ENCODE measurements at places on chromosomes 12 and 14. TPM values are rescaled to one million over a fixed set of nuclear protein-coding genes. Genes with fewer than 3 reads are reported as not detected.

Gene CLEC14A
- total RNA-seq, result 18.9 TPM

DNA sequence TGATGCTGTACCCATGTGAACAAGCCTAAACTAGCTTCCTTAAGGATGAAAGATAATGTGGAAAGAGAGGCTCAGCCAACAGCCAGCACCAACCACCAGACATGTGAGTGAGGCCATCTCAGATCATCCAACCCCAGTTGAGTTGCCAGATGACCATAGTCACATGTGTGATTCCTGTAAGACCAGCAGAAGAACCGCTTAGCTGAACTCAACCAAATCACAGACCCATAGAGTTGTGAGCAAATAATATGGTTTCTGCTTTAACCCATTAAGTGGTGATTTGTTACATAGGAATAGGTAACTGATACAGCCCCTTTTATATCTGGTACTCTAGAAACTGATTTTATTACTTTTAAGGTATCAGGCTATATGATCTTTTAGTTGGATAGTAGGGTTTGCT lies 17.6 kb upstream of the ELK3 start:
- H3K27me3 ChIP-seq, result no peaks in the 10 kb centered on the region
- no peak for DNase-seq
- H3K27ac ChIP-seq, result no peak overlapping the region
- no peak overlapping the region for H3K4me3 ChIP-seq

DNA sequence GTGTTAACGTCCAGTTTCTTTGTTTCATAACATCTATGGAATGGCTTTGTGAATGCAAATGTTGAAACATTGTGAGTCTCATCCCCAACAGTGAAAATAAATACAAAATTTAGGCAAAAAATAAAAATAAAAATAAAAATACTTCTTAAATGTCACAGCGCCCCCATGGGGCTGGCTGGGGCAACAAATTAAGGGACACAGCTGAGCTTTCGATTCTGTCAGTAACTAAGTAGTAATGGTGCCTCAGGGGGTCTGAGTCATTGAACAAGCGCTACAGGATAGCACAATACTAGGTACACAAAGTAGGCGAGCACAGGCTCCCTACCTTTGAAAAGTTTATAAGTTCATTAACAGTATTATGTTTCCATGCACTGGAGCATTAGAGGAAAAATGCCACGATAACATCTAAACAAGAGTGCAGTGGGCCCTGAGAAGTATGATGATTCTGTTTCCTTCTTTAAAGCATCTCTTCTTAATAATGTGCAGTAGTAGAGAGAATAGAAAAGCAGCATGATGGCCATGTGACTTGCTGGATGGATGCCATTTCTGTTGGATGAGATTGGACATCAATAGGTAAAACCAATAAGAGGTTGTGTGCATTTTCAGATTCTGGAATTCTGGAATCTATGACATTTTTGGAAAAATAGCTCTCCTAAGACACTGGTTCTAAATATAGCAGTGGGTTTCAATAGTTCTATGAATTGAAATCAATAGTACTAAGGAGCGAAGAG lies 667.2 kb downstream of the DIO2 start:
- no peaks in the 10 kb centered on the region for H3K27me3 ChIP-seq
- DNase-seq, result no peak
- no peaks in the 10 kb centered on the region for H3K36me3 ChIP-seq
- no peak overlapping the region for H3K27ac ChIP-seq
- no peak overlapping the region for H3K4me3 ChIP-seq

GRCh38 chr12:45887544-45887943 lies 102.8 kb downstream of the SCAF11 start:
- H3K4me1 ChIP-seq, result no peaks in the 10 kb centered on the region
- peaks cover 37% of the 10 kb centered on the region for H3K36me3 ChIP-seq
- no peak for DNase-seq

GRCh38 chr14:41606532-41607303 lies at the start of gene LRFN5:
TSS of gene LRFN5 (plus strand) at chr14:41606876.
- peaks cover 62% of the 10 kb centered on the region for H3K27me3 ChIP-seq
- peaks cover 44% of the 10 kb centered on the region for H3K4me1 ChIP-seq
- H3K27ac ChIP-seq, result peak within 1 kb of the TSS; percentile 77
- DNase-seq, result no peak
- H3K4me3 ChIP-seq, result peak within 1 kb of the TSS; percentile 75

GRCh38 chr12:111311011-111311410 lies 57.9 kb downstream of the PHETA1 start:
- H3K27me3 ChIP-seq, result peaks cover 14% of the 10 kb centered on the region
- DNase-seq, result no peak
- no peak overlapping the region for H3K27ac ChIP-seq
- no peaks in the 10 kb centered on the region for H3K4me1 ChIP-seq
- H3K4me3 ChIP-seq, result no peak overlapping the region

DNA sequence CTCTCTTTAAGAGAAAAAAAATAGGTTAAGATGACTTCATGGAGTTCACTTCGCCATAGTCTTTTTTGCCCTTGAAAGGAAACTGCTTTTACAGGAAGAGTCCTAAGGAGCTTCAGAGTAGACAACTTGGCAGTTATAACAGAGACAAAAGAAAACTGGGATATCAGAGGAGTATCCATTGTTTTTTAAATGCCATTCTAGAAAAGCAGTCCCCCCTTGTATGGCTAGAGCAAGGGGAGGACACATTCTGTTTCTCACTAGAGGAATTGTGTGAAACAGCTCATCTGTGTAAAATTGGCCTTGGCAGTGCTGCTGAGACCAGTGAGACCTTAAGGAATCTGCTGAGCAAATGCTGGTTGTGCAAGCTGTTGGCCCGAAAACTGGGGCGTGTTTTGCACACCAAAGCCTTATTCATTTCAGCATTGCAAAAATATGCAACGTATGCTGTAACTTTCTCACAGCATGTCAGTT lies 128.0 kb downstream of the GPR135 start:
- peak; percentile 78 for DNase-seq
- peak overlapping the region; percentile 75 for H3K27ac ChIP-seq
- no peaks in the 10 kb centered on the region for H3K36me3 ChIP-seq
- no peak overlapping the region for H3K4me3 ChIP-seq

DNA sequence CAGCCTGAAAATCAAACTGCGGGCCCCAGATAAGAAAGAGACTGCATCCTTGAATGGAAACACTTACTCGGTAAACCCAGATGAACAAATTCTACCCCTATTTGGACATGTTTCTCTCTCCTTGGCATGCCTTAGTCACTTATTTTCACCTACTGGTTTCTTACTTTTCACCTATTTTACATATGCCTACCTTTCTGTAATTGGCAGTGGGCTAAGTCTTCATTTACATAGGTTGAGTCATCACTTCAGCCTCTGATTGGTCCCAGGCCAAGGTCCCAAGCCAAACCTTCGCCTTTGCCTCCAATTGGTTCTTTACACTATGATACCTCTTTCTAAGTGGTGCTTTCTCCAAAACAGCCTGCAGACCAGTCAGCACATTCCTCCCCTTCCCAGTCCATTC lies 111.3 kb downstream of the DYRK2 start:
- no peak overlapping the region for H3K4me3 ChIP-seq
- H3K36me3 ChIP-seq, result no peaks in the 10 kb centered on the region
- no peak overlapping the region for H3K27ac ChIP-seq
- no peaks in the 10 kb centered on the region for H3K4me1 ChIP-seq

GRCh38 chr14:74792249-74793039 lies 29.3 kb downstream of the YLPM1 start:
- H3K4me1 ChIP-seq, result peaks cover 16% of the 10 kb centered on the region
- H3K27me3 ChIP-seq, result no peaks in the 10 kb centered on the region
- no peak overlapping the region for H3K27ac ChIP-seq
- no peak overlapping the region for H3K4me3 ChIP-seq
- peaks cover 11% of the 10 kb centered on the region for H3K36me3 ChIP-seq

DNA sequence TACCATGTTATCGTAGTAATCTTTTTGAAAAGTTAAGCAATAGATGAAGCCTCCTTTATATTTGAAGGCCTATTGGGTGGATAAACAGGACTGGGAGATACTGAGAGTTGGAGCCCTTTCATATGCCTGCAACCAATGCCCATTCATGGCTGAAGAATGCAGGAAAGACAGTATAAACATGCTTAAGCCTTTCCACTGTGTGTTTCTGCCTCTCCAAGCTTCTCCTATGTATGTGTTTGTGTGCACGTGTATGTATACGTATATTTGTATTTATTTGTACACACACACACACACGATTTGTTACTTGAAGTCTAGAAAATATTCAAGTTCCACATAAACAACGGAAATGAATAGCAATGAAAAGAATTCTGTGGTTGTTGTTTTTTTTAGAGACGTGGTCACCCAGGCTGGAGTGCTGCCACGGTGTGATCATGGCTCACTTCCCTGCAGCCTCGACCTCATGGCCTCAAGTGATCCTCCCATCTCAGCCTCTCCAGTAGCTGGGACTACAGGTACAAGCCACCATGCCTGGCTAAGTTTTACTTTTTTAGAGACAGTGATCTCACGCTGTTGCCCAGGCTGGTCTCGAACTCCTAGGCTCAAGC lies 1453.5 kb downstream of the AACS start:
- H3K27me3 ChIP-seq, result no peaks in the 10 kb centered on the region
- H3K27ac ChIP-seq, result no peak overlapping the region
- H3K4me3 ChIP-seq, result no peak overlapping the region
- DNase-seq, result no peak
- no peaks in the 10 kb centered on the region for H3K36me3 ChIP-seq

DNA sequence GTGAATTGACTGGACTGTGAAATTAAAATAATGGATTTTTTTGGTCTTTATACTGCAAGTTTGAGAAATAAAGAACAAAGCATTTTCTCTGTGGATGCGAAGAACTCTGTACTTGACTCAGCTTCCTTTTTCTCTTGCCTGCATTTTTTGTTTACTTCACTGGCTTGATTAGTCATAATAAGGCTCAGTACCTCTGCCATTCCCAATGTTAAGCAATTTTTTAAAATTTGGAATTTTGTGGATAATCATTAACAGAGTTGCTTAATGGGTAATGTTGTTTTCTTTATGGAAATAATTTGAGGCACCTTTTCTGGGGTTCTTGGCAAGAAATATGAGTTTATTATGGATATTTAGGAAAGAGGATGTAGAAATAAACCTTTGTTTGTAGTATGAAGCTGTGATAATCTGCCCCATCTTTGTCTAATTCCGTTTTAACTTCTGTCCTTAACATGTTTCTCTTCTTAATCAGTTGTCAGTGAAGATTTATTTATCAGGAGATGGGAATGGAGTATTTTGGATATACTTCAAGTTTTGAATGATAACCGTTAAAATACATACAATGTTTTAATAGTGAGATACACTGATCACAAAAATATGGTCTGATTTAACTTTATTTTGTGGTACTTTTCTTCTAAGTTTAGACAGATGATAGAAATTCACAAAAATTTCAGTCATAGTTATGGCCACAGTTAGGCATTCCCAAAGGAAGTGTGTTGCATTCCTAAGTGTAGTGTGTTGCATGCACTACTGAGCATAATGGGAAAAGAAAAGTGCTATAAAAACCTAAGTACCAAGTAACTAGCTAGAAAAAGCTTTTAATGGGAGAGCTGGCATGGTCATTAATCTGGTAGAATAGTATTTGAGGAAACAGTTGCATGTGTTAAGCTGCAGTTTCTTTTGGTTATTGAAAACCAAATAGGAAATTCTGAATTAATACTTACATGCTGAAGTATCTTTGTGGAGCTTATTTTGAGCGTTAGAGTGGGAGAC lies 27.7 kb downstream of the WNK1 start:
- no peaks in the 10 kb centered on the region for H3K27me3 ChIP-seq
- H3K4me1 ChIP-seq, result peaks cover 44% of the 10 kb centered on the region
- DNase-seq, result no peak
- H3K4me3 ChIP-seq, result no peak overlapping the region

GRCh38 chr12:109553906-109554500 lies 19.3 kb downstream of the MMAB start:
- H3K4me1 ChIP-seq, result peaks cover 12% of the 10 kb centered on the region
- H3K27me3 ChIP-seq, result peaks cover 10% of the 10 kb centered on the region
- no peak for DNase-seq
- H3K36me3 ChIP-seq, result peaks cover 24% of the 10 kb centered on the region
- no peak overlapping the region for H3K27ac ChIP-seq

DNA sequence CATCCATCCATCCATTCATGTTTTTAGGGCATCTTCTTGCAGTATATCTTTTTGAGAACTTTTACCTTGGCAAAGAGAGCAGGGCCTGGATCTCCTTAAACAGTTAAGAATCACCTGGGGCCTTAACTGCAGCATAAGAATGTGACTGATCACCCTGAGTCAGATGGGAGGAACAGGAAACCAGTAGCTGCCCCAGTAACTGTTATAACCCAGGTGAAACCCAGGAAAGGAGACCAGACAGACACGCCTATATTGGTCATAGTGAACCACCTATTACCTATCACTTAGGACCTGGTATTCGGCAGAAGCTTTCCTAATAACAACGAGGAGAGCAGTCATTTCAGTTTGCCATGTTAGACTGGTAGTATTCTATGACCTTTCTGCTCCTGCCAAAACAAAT lies 43.4 kb upstream of the NR2C1 start:
- peaks cover 13% of the 10 kb centered on the region for H3K36me3 ChIP-seq
- no peak for DNase-seq
- H3K27ac ChIP-seq, result no peak overlapping the region
- H3K27me3 ChIP-seq, result no peaks in the 10 kb centered on the region

GRCh38 chr12:117360551-117361346 lies 677 bp downstream of the NOS1 start:
- H3K27ac ChIP-seq, result no peak overlapping the region
- no peaks in the 10 kb centered on the region for H3K36me3 ChIP-seq
- peak overlapping the region; percentile 57 for H3K4me3 ChIP-seq

All from suprapubic skin (tissue), 4 donors.